A549 (cell line): ENCODE measurements at places on chromosomes 12 and 14. TPM values are rescaled to one million over a fixed set of nuclear protein-coding genes. Genes with fewer than 3 reads are reported as not detected.

DNA sequence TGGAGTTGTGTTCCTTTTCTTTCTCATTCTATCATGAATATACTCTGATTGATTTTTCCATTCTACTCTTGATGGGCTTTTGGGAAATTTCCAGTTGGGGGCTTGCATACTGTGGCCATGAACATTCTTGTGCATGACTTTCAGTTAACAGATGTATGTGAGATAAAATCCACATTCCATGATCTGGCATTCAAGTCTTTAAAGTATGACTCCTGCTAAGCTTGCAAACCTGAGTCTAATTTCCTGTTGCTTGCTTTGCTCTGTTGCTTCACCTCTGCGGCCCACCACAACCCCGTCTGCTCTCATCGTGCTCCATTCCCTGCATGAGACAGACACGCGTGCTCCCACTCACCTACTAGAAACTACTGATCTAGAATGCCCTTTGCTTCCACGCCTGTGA, 24.3 kb upstream of the NPAS3 start:
- no peak for DNase-seq

DNA sequence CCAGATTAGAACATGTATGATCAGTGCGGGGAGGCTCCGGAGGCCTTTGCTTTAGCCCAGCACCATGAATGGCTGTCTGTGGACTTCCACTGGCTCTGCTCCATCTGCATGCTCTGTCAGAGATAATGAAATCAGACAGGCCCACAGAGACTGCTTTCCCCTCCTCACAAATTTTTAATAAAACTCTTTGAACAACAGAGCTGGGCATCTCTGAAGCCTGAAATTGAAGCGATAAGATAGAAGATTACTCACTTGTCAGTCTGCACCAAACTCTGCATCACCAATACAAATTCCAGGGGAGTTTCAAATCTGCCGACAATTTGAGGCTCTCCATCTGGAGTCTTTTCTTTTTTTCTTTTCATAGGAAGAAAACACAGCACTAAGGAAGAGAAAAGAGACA, 110.0 kb downstream of the DYRK2 start:
- no peak for DNase-seq

GRCh38 chr14:21557084-21557901, 22.6 kb downstream of the OR10G3 start:
- DNase-seq = peak; percentile 92

GRCh38 chr14:76348898-76349297, 27.0 kb upstream of the ESRRB start:
- no peak for DNase-seq

- no peak for DNase-seq
Measured at GRCh38 chr14:50978529-50978871, 34.2 kb upstream of the PYGL start.

DNA sequence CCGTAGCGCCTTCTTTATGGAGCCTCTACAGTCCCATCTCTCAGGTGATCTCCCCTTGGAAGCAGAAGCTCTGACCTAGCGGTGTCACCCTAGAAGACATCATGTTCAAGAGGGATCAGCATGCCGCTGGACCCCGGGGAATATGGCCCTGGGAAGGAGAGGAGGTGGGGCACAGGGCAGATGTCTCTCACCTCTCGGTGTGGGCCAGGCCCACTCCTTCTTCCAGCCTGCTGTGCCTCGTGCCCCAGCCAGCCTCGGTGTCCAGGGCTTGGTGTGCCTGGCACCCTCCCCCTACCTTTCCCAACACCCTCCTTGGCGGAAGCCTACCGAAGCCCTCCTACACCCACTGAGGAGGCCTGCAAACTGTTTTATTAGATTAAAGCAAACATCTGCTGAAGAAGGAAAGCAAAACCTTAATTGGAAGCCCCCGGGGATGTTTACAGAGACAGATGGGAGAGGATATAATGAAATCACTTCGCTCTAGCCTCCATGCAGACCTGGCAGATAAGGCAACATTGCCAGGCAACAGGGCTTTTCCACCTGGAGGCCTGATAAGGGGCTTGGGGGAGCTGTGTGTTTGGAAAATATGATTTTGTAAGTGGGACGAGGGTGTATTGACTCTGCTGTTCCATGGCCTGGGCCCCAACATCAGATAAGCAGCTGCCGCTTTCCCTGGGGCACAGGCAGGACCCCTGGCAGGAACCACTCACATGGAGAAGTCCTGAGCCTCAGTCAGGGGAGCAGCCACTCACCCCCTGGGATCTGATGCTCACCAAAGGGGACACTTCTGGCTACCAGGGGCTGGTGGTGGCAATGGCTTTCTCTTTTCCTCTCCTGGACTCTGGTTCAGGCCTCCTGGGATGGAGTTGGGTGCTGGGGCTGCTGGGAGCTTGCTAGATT, 5.7 kb upstream of the CHGA start:
- no peak for DNase-seq

DNA sequence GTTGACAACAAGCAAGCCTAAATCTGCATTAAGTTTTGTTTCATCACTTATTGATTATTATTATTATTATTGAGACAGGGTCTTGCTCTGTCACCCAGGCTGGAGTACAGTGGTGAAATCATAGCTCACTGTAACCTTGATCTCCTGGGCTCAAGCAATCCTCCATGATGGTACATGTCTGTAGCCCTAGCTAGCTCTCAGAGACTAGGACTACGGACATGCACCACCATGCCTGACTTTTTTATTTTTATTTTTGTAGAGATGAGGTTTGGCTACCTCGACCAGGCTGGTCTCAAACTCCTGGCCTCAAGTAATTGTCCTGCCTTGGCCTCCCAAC, 35.7 kb upstream of the STK38L start:
- no peak for DNase-seq

- DNase-seq = no peak
Measured at GRCh38 chr12:123267991-123268843, 3.4 kb downstream of the CDK2AP1 start.

DNA sequence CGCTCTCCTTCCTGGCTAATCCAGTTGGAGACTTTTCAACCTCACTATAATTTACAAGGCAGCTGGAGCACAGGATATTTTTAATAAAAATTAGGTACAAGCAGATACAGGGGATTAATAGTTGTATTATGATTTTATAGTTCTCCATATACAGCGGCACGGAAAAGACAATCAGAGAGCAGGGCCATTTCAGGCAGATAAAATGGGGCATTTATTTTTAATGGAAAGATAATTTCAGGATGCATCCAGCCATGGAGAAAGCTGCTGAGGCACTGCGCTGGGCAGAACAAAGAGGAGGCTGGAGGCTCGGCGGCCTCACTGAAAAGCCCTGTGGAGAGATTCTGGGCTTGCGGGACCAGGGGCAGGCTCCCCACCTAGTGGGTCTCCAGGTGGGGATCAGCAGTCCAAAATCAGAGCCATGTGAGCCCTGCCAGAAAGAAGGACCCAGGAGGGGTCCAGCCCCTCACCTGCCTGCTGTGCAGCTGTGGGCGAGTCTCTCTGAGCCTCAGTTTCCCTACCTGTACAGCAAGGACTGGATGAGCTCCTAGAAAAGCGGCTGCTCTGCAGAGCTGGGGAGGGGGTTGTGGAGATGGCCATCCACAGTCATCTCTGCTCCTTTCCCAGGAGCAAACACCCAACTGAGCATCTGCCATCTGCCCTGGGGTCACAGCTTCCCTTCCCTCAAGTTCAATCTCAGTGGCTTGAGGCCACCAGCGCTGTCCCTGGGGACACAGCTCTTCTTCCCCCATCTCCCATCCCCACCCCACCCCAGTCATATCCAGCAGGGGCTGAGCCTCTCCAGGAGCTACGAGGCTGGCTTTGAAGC, 23.9 kb upstream of the C14orf180 start:
- no peak for DNase-seq

GRCh38 chr12:98121963-98122362, 393.4 kb upstream of the TMPO start:
- no peak for DNase-seq

GRCh38 chr12:7642287-7642686, 23.4 kb downstream of the APOBEC1 start:
- no peak for DNase-seq

DNA sequence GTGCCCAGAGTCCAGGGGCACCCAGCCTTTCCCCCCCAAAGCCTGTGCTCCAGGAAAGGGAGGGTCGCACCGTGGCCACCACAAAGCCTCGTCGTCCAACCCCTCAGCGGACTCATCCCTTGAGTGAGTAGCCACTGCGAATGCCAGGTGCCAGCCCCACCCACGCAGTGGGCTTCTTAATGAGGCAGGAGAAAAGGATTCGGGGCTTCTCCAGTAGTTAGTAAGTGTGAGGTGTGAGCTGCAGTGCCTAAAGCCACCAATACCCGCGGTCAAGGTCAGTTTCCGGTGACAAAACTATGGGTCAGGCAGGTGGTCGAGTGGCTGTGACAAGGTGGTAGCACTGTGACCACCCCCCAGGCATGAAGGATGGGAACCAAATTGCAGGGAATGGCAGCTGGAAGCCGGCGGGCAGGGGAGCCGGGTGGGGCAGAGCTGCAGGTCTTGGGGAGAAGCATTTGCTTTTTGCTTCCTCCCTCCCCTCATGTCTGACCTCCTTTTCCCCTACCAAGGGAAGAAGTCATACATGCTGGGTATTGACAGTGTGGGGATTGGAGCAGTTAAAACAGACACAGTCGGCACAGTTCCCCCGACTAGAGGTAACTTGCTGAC, 8.0 kb downstream of the RAN start:
- DNase-seq = no peak

DNA sequence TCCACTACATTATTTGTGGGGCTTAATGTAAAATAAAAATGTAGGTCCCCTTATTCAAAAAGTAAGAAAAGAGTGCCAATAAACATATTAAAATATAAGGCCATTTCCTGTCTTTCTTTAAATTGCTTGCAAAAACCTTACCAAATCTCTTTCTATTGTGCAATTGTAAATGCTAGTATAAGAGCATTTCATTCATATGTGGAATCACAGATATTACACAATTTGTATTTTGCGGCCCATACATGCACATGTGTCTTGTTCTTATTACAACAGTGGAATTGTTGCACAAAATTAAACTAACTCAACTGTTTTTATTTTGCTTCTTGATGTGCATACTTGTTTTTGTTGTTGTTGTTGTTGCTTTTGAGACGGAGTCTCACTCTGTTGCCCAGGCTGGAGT, 20.1 kb upstream of the CRADD start:
- DNase-seq = no peak

- DNase-seq = no peak
Measured at GRCh38 chr12:104583301-104583700, 126.6 kb downstream of the CHST11 start.

- no peak for DNase-seq
Measured at GRCh38 chr12:53147653-53148052, 32.9 kb upstream of the ZNF740 start.

DNA sequence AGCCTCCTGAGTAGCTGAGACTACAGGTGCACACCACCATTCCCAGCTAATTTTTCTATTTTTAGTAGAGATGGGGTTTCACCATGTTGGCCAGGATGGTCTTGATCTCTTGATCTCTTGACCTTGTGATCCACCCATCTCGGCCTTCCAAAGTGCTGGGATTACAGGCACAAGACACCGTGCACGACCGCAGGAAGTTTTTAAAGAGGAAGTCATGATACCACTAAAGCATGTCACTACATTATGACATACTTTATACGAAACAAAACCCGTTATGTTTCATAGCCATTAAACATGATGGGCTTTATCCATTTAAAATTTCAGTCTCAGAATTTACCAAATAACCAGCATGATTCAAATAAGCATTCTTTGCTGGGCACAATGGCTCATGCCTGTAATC, 83.8 kb upstream of the DUSP6 start:
- DNase-seq = no peak

GRCh38 chr12:113452458-113452857, 19.2 kb downstream of the LHX5 start:
- no peak for DNase-seq

DNA sequence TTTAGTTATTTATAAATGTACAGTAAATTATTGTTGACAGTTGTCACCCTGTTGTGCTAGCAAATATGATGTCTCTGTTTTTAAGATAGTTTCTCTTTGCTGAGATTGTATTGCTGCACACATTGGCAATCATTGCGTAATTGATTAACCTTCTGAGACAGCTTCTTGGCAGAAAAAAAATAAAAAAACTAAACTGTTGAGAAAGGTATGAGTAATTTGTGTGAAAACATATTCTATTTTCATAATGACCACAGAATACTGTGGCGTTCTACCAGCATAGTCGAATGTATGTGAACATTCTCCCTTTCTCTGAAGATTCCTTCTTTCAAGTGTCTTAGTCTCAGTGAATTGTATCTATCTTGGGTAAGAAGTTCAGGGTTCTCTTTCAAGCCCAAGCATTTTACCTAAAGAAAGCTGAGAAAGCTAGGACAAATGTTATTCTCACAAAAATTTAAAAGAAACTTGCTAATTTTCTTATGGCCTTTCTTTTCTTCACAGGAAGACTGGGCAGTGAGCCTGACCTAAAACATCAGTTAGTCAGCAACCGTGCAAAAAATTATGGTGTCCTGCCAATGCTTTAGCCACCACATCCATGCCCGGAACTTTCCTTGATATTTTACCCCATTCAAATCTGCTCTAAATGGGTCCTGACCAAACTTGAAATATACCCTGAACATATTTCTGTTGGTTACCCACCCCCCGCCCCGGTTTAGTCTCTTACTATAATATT, 69.0 kb upstream of the REP15 start:
- DNase-seq = no peak

DNA sequence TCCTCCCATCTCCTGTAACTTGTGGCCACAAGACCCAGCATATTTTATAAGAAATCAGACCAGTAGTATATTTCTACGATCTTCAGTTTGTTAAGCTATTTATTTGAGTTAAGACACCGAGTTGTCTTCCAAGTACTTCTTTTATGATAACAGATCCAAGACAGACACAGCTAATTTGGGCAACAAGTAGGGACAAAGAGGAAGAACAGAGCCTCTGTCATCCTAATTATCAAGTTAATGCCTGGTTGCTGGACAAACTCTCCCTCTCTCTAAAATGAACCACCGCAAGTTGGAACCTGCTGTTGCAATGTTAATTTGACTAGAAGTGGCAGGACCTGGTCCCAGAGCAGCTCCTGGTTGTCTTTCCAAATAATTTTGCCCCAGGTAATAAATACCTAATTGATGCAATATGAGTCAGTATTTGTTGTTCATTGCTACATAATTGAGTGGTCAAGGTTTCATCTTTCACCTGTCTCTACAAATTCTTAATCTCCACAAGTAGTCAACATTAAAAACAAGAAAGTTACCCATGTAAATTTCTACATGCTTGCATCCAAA, 323.7 kb downstream of the PAWR start:
- no peak for DNase-seq

DNA sequence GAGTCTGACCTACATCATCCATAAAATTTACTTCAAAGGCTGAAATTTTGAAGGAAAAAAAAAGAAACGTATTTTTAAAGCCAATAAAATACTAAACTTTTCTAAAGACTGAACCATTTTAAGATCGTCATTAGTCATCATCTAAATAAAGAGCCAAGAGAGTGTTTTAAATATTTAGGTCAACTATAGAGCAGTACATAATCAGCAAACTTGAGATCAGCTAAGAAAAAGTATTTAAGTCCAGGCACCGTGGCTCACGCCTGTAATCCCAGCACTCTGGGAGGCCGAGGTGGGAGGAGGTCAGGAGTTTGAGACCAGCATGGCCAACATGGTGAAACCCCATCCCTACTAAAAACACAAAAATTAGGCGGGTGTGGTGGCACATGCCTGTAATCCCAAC, 35.5 kb downstream of the HECTD1 start:
- no peak for DNase-seq

Gene IL23A
- 0.31 to 0.34 TPM (median 0.33 TPM) in 3 replicates for polyA plus RNA-seq

Gene TEX22
- polyA plus RNA-seq = 0.23 to 0.51 TPM (median 0.26 TPM) in 3 replicates

Gene DERA
- polyA plus RNA-seq = 45.2 to 49.4 TPM (median 45.3 TPM) in 3 replicates

Gene SERPINA10
- polyA plus RNA-seq = 0.03 TPM in 1 of 3 replicates, not detected in the others

Gene GPD1
- polyA plus RNA-seq = 0.07 to 0.13 TPM (median 0.10 TPM) in 3 replicates

Gene KRT83
- polyA plus RNA-seq = 43.3 to 52.1 TPM (median 44.8 TPM) in 3 replicates

Gene OR6C74
- polyA plus RNA-seq = not detected in 3 replicates

Gene KRT4
- 2.1 to 3.2 TPM (median 2.8 TPM) in 3 replicates for polyA plus RNA-seq

Gene ZFHX2
- polyA plus RNA-seq = 0.88 to 1.3 TPM (median 1.1 TPM) in 3 replicates

Gene KLHL33
- polyA plus RNA-seq = not detected in 3 replicates

Gene KRT6C
- not detected in 3 replicates for polyA plus RNA-seq

Gene ADAM21
- polyA plus RNA-seq = 0.04 to 0.05 TPM (median 0.04 TPM) in 3 replicates

Gene PLXNC1
- 0.12 to 0.18 TPM (median 0.13 TPM) in 3 replicates for polyA plus RNA-seq
